ENCODE measurements at places on chromosomes 1 and 21.

DNA sequence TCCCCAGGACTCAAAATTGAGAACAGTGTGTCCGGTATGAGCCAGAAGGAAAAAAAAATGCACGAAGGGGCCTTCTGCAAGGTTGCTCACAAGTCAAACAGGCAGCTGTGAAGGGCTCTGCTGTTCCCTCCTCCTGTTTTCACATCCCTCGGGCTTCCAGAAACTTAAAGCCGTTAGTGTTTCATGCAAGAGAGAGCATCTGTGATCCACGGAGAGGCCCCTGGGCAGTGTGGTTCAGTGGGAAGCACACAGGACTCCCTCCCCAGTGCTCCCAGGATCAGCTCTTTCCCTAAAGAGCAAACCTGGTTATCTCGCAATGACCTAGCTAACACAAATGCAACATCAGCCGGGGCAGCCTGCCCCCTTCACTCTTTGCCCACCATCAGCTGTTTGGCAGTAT lies 2.9 kb upstream of the MATN1 start:
- no peak for DNase-seq

- DNase-seq = no peak
Measured at GRCh38 chr1:243708210-243708609, 141.8 kb downstream of the AKT3 start.

GRCh38 chr1:84525779-84526178 lies 19.4 kb upstream of the GNG5 start:
- DNase-seq = peak; percentile 64

- no peak for DNase-seq
Measured at GRCh38 chr1:208000504-208000903, 89.6 kb upstream of the CD34 start.

- DNase-seq = no peak
Measured at GRCh38 chr1:26745191-26745590, 42.6 kb upstream of the PIGV start.

DNA sequence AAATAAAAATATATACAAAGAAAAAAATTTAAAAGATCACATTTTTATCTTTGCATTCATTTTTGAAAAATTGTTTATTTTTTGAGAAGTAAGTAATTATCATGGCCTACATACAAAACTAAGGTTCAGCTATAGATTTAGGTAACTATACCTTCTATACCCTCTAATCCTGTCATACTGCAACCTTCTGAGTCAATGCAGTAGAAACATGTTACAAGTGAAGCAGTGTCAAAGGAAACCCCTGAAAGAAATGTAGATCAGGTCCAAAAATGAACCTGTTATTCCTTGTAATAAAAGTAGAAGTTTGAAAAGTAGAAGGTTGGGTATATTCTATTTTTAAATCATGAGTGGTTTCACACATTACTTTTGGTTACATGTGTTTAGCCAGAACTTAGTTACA lies 51.3 kb downstream of the PTGS2 start:
- DNase-seq = no peak

GRCh38 chr1:38686167-38686926 lies 173.2 kb downstream of the RRAGC start:
- no peak for DNase-seq

DNA sequence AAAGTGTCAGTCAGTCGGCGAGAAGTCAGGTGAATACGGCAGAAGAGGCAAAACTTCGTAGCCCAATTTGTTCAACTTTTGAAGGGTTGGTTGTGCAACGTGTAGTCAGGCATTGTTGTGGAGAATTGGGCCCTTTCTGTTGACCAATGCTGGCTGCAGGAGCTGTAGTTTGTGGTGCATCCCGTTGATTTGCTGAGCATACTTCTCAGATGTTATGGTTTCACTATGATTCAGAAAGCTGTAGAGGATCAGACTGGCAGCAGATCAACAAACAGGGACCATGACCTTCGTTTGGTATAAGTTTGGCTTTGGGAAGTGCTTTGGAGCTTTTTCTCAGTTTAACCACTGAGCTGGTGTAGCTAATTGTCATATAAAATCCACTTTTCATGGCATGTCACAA lies 190.2 kb upstream of the ADAMTS5 start:
- DNase-seq = no peak

DNA sequence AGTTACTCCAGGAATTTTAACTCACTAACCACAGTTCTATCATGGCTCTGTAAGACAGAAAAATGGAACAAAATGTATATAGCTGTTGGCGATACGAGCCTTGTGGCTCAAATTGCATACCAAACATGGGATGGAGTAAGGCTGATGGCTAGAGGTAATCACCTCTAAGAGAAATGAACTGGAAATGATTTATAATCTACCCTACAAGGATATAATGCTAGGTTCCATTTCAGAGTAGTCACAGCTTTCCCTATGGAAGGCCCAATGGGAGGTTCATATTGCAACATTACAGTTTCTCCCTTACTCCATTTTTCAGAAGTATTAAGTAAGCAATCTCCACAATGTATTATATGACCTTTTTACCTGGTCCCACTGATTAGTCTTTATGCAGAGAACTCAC lies 61.6 kb downstream of the EDEM3 start:
- peak; percentile 27 for DNase-seq

GRCh38 chr1:71583756-71584155 lies 502.9 kb upstream of the ZRANB2 start:
- no peak for DNase-seq

- DNase-seq = no peak
Measured at GRCh38 chr21:42025376-42026081, 15.4 kb upstream of the ZBTB21 start.

Measured in NCI-H2081 (cell line).